Left kidney (tissue), 8 donors: ENCODE measurements at places on chromosomes 13 and 19. TPM values are rescaled to one million over a fixed set of nuclear protein-coding genes. Genes with fewer than 3 reads are reported as not detected.

EPS8L1 gene
- 56.7 TPM for polyA plus RNA-seq

PRPF31 gene
- 68.7 TPM for polyA plus RNA-seq

ZNF582 gene
- 14.8 TPM for polyA plus RNA-seq

DNA sequence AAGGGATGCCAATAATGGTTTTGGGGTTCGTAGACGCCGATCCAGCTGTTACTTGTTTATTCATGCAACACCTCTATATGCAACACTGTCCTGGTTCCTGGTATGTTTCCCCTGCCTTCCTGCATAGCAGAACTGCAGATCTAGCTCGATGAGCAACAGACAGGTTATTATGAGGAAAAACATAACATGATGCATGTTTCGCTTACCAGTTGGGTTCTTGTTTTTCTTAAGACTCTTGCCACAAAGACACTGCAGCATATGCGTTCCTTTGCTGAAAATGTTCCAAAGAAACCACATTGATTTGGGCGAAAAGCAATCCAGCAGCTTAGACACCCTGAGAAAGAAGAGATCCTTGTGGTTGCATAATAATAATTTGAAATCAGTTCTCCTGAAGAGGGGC lies 583 bp downstream of the FGF14 start:
- no peak for DNase-seq

DNA sequence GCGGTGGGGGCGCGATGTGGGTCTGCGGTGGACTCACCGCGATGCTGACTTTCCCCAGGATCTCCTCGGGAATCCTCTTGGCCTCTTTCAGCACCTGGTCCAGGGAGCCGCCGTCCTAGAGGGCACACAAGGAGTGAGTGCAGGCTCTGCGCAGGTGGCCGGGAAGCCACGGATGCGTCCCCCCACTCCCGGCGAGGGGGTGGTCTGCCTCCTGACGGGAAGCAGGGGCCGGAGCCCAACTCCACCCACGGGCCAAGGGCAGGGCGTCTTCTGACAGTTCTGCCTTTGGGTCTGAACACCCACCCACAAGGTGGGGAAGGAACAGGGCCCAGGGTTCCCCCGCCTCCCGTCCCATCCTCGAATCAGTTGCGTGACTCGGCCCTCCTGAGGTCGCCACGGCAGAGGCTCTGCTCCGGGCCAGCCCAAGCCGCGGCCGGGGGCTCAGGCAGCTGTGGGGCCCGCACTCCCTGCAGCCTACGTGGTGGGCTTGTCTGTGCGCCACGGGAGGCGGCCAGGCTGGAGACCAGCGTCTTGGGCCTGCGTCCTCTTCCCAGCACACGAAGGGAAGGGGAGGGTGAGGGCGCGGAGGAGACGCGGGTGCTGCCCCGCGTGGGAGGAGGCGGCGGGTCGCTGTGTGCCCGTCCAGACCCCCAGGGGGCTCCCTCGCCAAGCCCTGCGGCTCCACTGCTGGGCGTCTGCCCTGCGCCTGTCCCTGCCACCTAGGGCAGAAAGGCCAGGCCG lies 21.4 kb downstream of the MAP2K2 start:
- DNase-seq: no peak

DNA sequence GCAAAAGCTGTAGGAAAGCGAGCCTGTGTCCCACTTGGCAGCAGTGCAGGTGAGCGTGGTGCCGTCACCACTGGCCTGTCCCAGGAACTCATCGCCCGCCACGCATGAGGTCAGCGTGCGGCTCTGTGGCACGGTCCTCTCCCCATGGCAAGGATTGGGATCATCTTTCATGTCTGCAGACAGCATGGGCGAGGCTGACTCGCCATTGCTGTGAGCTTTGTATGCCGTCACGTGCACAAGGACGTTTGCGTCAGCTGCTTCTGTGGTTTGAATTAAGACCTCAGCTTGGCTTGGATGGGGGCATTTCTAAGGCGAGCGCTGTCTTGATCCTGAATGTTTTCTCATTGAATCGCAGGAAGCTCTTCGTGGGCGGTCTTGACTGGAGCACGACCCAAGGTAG lies 9.8 kb downstream of the DAZAP1 start:
- DNase-seq: no peak

GRCh38 chr13:46387064-46387851 lies at the start of gene RUBCNL:
Gene RUBCNL (minus strand): TSS chr13:46387252. CDS start chr13:46372475, 14,777 bp downstream.
- peak; percentile 60 for DNase-seq

DNA sequence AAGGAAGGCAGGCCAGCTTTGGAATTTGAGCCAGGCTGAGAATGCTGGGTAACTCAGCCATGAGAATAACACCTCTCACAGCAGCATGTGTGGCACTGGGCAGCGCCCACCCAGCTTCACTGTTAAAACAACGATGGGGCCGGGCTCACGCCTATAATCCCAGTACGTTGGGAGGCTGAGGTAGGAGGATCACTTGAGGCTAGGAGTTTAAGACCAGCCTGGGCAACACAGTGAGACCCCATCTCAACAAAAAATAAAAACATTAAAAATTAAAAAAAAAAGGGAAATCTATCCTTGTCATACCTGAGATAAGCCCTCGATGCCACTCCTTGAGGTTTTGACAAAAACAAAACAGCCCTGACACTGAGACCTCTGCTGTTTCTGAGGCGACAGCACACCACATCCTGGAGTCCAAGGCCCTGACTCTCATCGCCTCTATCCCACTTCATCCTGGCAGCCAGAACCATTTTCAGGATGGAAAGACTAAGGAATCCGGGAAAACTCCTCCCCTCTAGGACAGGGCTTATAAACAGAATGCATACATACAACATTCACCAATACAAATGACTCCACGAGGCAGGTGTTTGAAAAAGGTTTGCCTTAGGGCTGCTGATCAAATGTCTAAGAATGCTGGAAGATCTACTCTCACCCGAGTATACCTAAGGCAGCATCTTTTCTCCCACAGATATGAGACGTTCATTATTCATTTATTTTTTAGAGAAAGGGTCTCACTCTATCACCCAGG lies 22.6 kb upstream of the TIMM44 start:
- no peak for DNase-seq

GRCh38 chr13:68292601-68293000 lies 1062.5 kb upstream of the PCDH9 start:
- DNase-seq: no peak
